Stimulated activated CD8-positive, alpha-beta memory T cell treated with anti-CD3 and anti-CD28 coated beads, Interleukin-7, amount 100 ng/mL, for 24 hours (primary cell): ENCODE measurements at places on chromosomes 7 and 10.

GRCh38 chr7:114083166-114084001 is 164.6 kb upstream of the PPP1R3A start:
- no peak for DNase-seq

DNA sequence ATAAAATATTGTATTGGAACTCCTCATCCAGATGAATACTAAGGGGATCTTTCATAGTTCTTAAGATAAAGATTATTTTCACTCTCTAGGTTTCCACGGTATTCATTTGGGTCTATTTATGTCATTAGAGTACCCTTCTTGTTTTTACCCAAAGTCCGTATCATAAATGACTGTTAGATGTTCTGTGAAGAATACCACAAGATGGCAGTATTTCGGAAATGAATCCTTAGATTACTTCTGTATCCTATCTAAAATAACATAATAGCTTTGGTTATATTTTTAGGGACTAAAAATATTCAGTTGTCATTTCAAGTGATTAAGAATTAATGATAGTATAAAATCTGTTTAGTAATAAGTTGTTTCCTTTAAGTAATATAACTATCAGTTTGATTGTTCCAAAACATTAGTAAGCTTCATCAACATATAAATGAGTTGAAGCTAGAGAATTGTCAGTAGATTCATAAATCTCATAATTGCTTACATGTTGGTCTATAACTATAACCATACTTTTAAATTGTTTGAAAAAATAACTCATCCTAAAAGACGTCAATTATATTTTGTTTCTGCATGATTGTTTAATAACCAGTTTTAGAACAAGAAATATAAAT is 337.5 kb upstream of the KCND2 start:
- no peak for DNase-seq

- no peak for DNase-seq
Observed at GRCh38 chr7:25565002-25565401, 336.7 kb upstream of the NPVF start.

DNA sequence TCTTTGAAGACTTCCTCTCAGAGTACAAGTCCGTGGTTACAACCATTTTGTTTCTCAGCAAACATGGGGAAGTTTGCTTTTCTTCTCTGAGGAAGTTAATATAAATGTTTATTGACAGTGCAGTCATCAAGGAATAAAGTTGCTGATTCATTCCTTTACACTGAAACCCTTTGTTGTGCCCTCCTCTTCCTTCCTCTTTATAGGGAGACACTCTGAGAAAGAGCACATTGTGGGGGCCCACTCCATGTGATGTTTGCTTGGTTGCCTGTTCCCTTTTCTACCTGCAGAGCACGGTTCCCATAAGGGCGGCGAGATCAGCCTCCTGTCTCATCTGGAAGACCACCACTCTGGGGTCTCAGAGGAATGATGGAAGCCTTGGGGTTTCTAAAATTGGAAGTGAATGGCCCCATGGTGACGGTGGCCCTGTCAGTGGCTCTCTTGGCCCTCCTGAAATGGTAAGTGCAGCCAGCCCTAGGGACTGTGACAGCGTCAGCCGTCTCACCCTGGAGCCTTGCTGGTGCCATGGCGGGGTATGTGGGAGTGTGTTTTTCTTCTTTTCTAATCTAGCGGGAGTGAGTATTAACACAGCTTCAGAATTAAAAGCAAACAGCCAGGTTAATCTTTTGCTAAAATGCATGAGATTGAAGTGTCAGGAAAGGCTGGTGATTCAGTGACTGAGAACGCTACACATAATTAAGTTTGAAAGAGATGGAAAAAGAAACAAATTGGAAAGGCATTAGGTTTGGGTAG is at the start of gene TBXAS1:
TBXAS1 (plus strand) TSS at position 240 of the 750 bp plus-strand sequence; CDS start at position 367, 127 bp downstream.
- DNase-seq: no peak

GRCh38 chr10:59098387-59098786 is 78.1 kb upstream of the PHYHIPL start:
- no peak for DNase-seq

DNA sequence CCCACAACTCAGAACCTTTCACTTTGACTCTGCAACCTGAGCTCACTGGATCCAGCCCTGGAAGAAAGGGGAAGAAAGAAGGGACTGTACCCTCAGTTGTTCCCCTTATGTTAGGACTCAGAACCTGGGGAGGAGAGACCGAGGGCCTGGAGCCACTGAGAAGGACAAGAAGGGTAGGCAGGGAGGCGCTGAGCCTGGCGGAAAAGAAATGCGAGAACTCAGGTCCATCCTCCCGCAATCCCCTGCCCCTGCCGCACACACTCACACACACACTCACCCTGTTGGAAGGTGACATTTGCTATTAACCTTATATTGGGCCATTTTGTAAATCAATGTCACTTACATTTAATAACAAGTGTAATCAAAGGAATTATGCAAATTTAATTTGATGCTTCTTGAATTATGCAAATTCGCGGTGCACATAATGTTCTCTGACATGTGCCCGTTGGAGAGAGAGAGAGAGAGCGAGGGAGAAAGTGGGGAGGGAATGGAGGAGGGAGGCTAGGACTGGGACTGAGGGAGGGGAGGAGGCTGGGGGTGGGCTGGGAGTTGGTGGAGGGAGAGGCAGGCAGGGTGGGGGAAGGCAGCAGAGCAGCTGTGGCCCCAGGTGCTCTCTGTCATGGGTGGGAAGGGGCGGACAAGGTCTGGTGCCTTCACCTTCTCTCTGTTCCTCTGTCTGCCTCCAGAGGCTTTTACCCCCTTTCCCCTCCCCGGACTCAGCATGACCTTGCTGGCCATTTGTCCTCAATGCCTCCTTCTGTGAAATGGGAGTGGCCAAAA is 99.6 kb upstream of the PAX2 start:
- no peak for DNase-seq

DNA sequence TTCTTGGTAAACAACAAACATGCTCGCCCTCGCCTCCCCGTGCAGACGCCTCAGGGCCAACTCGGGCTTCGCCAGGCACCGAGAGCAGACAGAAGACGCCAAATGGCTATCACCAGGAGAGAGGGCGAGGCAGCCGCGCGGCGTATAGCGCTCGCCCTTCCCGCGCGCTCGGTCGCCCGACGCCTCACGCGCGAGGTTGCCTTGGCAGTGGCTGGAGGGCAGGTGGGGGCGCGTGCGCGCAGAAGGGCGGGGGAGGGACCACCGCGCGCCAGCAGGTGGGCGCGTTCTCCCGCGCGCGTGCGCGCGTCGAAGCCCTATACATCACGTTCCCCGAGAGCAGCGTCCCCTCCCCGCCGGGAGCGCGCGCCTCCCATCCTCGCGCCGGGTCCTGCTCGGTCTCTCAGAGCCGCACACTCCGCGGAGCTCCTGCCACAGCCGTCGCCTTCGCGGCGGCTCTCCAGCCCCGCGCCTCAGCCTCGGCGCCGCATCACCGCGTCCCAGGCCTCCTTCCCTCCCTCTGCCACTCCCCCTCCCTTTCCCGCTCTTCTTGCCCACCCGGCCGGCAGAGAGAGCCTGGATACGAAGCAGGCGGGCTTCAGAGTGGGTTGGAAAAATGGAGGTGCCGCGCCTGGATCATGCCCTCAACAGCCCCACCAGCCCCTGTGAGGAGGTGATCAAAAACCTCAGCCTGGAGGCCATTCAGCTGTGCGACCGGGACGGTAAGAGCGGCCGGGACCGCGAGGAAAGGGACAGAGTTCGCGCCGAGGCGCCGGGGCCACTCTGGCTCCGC is at the start of gene PHYHIPL:
PHYHIPL (plus strand) TSS at position 403 of the 790 bp plus-strand sequence; CDS start at position 614, 211 bp downstream.
- no peak for DNase-seq

DNA sequence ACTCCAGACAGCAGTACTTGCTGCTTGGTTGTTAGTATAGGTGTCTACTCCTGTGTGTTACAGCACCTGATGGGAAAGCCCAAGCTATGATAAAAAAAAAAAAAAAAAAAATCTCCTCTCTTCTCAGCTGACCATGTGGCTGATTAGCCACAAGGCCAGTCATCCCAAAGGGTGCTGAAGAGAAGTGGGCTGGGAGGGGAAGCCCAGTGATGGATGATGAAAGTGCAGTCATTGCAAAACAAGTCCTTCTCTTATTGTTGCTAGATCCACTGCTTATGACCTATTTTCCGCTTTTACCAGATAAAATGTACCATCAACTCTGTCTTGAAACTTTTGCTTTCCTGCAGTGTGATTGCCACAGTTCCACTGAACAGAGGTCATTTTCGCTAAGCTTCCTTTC is 1092.5 kb upstream of the C7orf33 start:
- no peak for DNase-seq

DNA sequence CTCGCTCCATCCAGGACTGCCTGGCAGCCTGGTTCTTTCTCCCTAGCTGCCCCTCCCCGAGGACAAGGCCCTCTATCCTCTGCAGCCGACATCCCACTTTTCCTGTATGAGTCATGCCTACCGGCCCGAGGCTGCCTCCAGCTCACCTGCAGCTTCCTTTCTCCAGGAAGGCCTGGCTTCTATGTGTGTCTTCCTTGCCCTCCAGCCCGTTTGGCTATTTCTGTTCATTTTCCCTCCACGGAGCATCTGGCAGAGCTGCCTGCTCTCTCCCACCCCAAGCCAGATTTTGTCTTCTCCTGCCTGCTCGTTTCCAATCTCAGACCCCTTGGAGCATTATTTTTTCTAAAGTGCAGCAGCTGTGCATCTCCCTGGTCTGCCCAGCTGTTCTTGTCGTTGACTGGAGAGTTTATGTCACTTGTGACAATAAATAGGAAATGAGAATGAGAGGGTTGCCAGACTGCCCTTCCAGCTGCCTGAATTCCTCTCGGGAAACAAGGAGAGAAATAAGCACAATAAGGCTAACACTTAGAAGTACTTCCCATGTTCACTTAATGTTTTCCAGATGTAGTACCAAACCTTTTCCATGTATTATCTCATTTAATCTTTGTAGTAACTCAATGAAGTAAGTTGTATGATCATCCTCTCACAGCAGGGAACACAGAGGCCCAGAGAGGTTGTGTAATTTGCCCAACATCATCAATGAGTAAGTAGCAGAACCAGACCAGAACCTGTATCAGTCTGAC is 19.7 kb downstream of the UBTD1 start:
- no peak for DNase-seq

DNA sequence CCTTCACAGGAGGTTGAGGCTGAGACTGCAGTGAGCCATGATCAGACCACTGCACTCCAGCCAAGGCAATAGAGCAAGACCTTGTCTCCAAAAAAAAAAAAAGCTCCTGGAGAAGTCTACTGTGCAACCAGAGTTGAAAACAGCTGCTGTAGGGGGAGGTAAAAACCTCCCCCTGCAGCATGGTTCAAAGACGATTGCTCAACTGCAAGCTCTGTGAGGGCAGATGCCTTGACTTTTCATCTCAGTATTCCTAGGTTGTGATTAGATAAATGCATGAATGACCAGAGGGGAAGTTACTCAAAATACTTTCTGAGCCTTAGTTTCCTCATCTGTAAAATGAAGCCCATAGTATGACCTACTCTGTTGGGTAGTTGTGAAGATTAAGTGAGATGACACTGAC is 25.0 kb upstream of the PPA1 start:
- DNase-seq: no peak
